ENCODE measurements at places on chromosomes 6 and 20. TPM values are rescaled to one million over a fixed set of nuclear protein-coding genes. Genes with fewer than 3 reads are reported as not detected.

The SIM1 gene
- not detected for total RNA-seq

The BFSP1 gene
- 0.13 TPM for total RNA-seq

The RUNX2 gene
- 0.61 TPM for total RNA-seq

The ZC3H12D gene
- 15.7 TPM for total RNA-seq

The FOXQ1 gene
- total RNA-seq: 0.08 TPM

The LY6G5C gene
- total RNA-seq: 1.7 TPM

The OR2J3 gene
- total RNA-seq: not detected

The C6orf58 gene
- not detected for total RNA-seq

The BTN1A1 gene
- 1.1 TPM for total RNA-seq

The BPIFB1 gene
- total RNA-seq: 0.13 TPM

The DEFB132 gene
- not detected for total RNA-seq

The RSPO3 gene
- total RNA-seq: not detected

Data from GM12878 (cell line).